Fibroblast of lung (primary cell): ENCODE measurements at places on chromosomes 2 and 18. TPM values are rescaled to one million over a fixed set of nuclear protein-coding genes. Genes with fewer than 3 reads are reported as not detected.

Gene CHRNG
- not detected in 2 replicates for total RNA-seq

Gene UGT1A10
- not detected in 2 replicates for total RNA-seq

Gene RNF149
- total RNA-seq = 44.7 and 49.0 TPM in 2 replicates

Gene NDUFS1
- 81.2 and 133 TPM in 2 replicates for total RNA-seq

Gene WIPF1
- total RNA-seq = 5.6 and 10.7 TPM in 2 replicates

Gene PLGLB1
- total RNA-seq = 0.26 and 0.99 TPM in 2 replicates

Gene ICOS
- not detected in 2 replicates for total RNA-seq

Gene CACNB4
- 0.66 and 2.1 TPM in 2 replicates for total RNA-seq

- no peak for DNase-seq
Measured at GRCh38 chr2:16123421-16123820, 183.1 kb downstream of the MYCN start.

GRCh38 chr2:126527836-126528490, 128.0 kb upstream of the GYPC start:
- peak; percentile 56 for DNase-seq

DNA sequence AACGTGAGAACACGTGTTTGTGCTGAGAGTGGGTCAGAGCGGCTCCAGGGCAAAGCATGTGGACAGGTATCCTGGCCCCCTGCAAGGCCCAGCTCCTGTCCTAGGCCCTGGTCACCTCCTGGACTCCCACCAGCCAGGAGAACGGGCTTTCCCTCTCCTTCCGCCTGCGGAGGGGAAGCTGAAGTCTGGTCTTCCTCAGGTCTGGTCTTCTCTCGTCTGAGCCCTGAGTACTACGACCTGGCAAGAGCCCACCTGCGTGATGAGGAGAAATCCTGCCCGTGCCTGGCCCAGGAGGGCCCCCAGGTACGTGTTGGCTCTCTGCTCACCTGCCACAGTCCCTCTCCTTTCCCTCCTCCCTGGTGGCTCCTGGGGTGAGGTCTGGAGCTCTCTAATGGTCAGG, 963 bp downstream of the GNLY start:
- no peak for DNase-seq

GRCh38 chr18:59877361-59877760, 22.4 kb upstream of the PMAIP1 start:
- no peak for DNase-seq

DNA sequence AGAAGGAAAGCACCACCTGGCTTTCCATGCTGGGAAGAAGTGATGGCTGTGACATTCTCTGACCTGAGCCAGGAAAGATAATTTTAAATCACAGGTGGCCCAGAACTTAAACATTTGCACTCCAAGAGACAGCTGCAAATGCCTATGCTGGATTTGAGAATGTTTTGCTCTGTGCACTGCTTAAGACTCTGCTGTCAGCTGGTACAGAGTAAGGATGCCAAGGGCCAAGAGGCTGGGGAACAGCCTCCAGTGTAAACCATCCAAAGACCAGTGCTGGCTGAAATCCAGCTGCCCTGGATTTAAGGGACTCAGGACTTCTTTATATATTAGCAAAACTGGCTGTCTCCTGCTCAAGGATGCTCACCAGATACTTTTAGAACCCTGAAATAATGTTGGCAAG, 3.9 kb downstream of the HOXD8 start:
- no peak for DNase-seq

DNA sequence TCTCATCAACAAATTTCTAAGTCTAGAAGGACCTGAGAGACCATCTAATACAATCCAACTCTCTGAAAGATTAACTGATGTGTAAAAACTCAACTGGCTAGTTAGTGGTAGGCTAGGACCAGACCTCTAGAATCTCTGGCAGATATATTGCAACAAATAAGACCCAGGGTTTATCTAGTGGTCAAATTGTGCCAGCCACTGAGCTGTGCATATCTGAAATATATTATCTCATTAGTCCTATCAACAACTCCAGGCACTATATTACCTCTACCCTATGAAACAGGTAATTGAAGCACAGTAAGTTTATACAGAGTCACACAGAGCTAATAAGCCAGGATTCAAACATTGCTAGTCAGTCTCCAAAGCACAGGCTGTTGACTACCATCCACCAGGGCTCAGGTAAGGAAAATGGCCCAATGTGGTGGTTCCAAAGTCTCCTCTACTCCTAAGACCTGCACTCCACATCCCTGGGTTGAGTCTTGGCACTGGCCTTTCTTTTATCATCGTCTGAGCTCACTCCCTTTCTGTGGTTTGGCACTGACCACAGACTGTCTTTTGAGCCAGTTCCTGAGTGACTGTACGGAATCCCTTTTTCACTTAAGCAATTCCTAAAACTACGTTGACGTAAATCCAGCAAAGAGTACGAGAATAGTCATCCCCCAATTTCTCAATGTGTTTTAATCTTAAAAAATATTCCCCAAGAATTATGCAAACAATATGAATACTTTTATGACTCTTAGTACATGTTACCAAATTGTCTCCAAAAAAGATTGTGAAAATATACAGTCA, 11.9 kb upstream of the PID1 start:
- DNase-seq = peak; percentile 99

GRCh38 chr2:15553519-15553918, 7.6 kb downstream of the NBAS start:
- peak; percentile 2 for DNase-seq

DNA sequence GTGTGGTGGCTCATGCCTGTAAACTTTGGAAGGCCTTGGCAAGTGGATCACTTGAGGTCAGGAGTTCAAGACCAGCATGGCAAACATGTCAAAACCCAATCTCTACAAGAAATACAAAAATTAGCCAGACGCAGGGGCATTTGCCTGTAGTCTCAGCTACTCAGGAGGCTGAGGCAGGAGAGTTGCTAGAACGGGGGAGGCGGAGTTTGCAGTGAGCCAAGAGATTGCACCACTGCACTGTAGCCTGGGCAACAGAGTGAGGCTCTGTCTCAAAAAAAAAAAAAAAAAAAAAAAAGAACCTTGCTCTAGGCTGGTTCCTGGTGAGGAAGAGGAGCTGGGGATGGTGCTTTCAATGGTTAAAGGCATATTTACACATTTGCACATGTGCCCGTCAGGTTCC, 129.4 kb downstream of the LYPD6B start:
- no peak for DNase-seq

GRCh38 chr2:207825045-207825954, 55.6 kb upstream of the FZD5 start:
- DNase-seq = no peak

- no peak for DNase-seq
Measured at GRCh38 chr2:30670453-30670852, 136.8 kb downstream of the CAPN13 start.

DNA sequence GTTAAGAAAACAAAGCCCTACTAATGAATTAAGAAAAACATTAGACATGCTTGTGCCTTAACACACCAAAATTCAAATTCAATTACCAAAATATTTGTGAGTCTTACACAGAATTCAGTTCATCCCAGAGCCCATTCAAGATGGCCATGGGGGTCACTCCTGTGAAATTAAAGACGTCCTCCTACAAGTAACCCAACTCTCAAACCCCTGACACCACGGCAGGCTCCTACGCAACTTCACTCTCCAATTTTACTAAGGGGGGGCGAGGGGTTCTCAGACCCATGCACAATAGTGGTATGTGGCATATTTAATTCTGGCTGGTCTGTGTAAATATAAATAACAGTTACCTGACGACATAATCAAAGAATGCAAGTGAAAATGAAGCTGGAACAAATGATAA, 5.0 kb downstream of the ZNF516 start:
- DNase-seq = no peak

GRCh38 chr18:30920757-30921156, 121.8 kb downstream of the DSC3 start:
- peak; percentile 18 for DNase-seq

GRCh38 chr2:44326548-44327264, 34.6 kb downstream of the PREPL start:
- no peak for DNase-seq

GRCh38 chr18:68713796-68714195, 1.1 kb downstream of the TMX3 start:
- DNase-seq = peak; percentile 16

GRCh38 chr2:137229834-137230233, 464.5 kb downstream of the THSD7B start:
- no peak for DNase-seq

- peak; percentile 6 for DNase-seq
Measured at GRCh38 chr2:118265873-118266455, 177.7 kb downstream of the INSIG2 start.

DNA sequence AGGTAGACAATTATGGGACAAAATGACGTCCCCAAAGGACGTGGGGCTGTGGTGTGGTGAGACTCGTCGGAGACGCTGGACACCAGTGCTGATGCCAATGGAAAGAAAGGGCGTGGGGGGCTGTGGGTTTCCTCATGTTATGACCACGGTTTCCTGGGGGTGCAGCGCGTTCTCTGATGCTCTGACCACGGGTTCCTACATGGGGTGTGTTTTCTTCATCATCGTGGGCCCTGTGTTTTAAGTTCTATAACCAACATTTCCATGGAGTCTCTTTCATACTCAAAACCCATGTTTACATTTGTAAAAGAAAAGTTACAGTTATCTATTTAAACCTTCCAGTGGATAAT, 141.6 kb downstream of the RTP5 start:
- no peak for DNase-seq

GRCh38 chr2:172953970-172954852, 121.4 kb upstream of the MAP3K20 start:
- DNase-seq = no peak

DNA sequence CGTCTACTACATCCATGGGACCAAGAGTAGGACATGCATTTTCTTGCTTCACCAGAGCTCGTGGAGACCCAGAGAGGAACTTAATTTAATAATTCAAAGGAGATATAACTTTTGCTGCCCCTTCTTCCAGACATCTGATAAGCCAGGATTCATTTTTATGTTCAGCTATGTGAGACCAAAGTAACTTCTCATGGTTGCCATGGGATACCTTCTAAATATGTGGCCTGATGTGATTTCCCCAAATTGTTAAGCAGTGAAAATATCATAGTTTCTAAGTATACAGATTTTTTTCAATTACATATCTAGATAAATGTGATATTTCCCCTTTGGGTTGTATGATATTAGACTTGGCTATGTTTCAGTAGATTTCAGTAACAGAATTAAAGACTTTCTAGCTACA, 185.5 kb upstream of the FN1 start:
- no peak for DNase-seq

- DNase-seq = peak; percentile 22
Measured at GRCh38 chr2:187078297-187078696, 229.3 kb upstream of the ZSWIM2 start.

GRCh38 chr2:113077921-113078320, 10.2 kb downstream of the IL1F10 start:
- DNase-seq = peak; percentile 45

- peak; percentile 1 for DNase-seq
Measured at GRCh38 chr2:4174796-4175195, 471.4 kb downstream of the DCDC2C start.

DNA sequence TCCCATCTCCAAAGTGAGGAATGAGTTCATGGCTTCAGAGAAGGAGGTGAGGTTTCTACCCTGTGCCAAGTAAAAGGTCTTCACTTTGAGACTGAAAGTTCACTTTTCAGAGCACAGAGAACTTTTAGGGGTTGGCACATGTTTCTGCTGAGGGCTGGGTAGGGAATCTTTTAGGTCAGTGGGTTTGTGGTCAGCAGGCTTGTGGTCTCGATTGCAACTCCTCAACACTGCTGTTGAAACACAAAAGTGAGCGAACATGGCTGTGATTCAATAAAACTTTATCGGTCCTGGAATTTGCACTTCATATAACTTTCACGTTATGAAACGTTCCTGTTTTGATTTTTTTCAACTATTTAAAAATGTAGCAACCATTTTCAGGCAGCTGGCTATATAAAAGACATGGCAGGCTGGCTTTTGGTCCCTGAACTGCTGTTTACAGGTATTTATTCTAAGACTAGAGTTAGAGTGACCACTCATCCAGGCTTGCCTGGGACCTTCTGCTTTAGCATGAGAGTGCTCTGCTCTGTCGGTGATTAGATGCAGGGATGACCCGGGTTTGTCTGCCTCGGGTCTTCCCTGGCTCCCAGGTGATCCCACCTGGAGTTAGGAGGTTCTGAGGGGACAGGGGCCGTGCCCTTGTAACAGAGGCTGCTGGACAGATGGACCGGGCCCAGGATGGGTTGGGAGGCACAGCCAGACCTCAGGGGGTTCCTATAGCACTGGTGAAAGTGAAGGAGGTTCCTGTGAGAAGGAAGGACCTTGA, 62.7 kb upstream of the TAF1B start:
- no peak for DNase-seq

- peak; percentile 90 for DNase-seq
Measured at GRCh38 chr2:189022492-189022891, 48.3 kb downstream of the COL3A1 start.

DNA sequence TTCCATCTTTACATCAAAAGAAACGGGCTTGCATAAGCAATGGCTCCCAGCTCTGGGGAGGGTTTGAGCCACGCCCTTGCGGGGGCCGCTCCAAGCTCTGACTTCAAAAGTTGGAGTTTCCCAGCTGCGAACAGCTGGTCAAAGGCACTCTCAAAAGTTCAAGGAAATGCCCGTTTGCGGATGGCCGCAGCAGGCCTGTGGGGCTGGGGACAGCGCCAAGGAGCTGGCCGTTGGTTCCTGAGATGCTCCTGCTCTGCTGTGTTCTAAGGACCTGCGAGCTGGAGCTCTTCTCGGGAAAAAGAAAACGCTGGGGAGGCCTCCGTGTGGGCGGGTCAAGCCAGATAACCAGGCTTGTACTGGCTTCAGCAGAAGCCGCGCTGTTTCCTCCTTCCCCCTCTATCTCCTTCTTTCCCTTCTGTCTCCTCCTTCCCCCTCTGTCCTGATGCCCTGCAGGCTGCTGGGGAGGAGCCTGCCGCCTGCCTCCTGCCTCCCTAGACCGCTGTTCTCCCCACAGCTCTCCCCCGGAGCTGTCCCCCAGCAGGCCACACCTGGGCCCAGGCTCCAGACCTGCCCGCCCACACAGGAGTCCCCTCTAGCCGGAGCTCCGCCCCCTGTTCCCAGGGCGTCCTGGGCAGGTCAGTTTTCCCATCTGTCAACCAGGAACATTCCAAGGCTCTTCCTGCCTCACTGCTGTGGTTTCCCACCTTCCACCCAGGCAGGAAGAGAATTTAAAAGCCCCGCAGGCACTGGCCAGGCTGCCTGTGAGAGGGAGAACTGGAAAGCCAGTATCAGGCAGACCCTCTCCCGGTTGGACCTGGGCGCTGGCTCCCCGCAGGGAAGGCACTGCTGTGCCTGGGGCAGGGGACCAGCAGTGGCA, 14.1 kb downstream of the KLF11 start:
- peak; percentile 77 for DNase-seq

- DNase-seq = no peak
Measured at GRCh38 chr2:2787301-2787907, 456.3 kb upstream of the MYT1L start.

- DNase-seq = no peak
Measured at GRCh38 chr2:6788614-6789013, 77.1 kb downstream of the CMPK2 start.
